ENCODE measurements at places on chromosomes 6 and 20.

- no peak for DNase-seq
Measured at GRCh38 chr20:57030611-57031600, 235.5 kb downstream of the BMP7 start.

- peak; percentile 3 for DNase-seq
Measured at GRCh38 chr6:130720076-130720715, 107.0 kb upstream of the SMLR1 start.

DNA sequence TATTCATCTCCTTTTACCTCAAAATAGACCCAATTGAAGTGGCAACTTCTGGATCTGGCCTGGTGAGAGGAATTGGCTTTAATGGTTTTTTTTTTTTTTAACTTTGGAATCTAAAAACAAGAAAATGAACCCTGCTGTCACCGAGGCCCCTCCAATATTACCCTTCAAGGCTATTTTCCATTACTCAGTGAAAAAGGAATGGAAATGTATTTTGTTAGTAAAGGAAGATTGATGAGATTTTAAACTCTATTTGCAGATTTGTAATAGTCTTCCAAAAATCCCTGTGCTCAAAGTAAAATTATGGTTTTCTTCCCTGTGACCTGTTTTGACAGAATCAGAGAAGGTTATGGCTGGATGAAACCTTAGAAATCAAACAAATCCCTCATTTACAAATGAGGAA is 102.9 kb downstream of the TMEM170B start:
- no peak for DNase-seq

DNA sequence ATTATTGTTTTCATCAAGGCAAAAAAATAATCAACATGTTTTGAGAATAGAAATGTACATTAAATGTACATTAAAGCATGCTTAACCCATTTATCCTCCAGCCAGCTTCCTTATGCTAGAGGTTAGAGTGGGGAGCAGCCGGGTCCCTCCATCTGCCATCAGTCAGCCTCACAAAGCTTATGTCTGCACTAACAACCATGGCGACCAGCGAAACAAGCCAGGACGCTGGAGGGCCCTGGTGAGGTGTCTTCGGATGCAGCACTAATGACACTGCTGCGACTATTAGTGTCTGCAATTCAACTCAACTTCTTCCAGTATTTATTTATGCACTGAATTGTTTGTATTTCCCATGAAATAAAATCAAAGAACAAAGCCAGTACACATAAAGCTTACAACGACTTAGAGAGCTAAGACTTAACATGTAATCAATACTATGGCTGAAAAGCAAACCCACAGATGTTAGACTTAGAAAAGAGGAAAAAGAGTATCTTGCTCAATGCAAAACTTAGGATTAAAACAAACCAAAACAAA is 6.8 kb downstream of the CLDN20 start:
- DNase-seq: no peak

GRCh38 chr20:36154700-36155628 is at the start of gene EPB41L1:
Gene EPB41L1 (plus strand): TSS chr20:36154740. CDS start chr20:36173778, 19,038 bp downstream.
- no peak for DNase-seq

DNA sequence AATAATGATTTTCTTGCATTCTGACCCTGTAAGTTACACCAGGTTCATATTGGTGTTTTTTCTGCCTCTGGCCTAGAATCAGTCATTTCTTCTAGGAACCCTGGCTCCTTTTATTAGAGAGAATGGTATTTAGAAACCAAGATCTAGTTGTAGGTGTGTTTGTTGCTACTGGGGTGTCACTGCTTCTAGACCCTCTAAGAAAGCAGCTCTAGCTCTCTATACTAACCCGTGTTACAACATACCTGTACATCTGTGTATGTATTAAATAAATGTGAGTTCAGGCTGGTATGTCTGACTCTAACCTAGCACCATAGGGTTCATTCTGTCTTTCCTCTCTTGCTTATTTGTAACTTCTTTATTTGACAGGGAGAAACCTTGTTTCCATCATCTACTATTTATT is 16.8 kb downstream of the SENP6 start:
- no peak for DNase-seq

GRCh38 chr20:22729180-22729579 is 144.8 kb upstream of the FOXA2 start:
- no peak for DNase-seq

DNA sequence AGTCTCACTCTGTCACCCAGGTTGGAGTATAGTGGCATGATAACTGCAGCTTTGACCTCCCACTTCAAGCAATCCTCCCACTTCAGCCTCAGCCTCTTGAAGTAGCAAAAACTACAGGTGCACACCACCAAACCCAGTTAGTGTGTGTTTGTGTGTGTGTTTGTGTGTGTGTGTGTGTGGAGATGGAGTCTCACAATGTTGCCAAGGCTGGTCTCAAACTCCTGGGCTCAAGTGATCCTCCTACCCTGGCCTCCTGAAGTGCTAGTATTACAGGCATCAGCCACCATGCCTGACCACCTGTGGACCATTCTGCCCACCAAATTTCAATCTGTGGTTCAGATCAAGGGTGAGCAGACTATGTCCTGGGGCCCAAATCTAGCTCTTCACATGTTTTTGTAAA is 8.8 kb downstream of the FASTKD5 start:
- no peak for DNase-seq

DNA sequence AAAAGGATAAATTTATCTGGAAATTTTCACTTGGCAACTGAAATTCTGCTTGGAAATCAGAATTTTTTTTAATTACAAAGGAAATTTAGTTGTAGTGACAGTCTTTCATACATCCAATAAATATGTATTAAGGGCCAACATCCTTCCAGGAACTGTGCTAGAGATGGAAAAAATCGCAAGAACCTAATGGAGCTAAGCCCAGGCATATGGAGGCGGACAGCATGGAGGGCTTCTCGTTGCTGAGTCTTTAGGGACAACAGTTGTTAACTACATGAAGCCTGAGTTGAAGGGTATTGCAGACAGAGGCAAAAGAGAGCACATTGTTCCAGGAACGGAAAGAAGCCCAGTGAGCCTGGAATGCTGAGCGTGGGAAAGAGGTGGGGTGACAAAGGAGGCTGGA is 208.9 kb downstream of the IBTK start:
- no peak for DNase-seq

DNA sequence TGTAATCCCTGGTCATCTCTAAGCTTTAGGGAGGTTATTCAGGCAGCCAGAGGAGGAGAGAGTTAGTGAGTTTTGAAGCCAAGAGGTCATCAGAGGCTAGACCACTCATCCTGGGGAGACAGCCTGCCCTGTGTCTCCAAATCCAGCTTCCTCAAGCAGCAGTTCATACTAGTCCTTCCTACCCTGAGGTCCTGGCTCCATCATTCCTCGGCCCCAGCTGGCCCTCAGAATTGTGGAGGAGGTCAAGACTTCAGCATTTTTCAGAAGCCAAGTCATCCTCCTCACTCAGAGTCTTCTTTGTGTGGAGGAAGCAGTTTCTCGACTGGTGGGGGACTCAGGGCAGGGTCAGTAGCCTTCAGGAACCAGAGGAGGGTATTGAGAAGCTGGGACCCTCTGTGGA is 12.4 kb upstream of the KIAA1755 start:
- no peak for DNase-seq

GRCh38 chr6:134169871-134170486 is 117.6 kb upstream of the SLC2A12 start:
- DNase-seq: no peak

DNA sequence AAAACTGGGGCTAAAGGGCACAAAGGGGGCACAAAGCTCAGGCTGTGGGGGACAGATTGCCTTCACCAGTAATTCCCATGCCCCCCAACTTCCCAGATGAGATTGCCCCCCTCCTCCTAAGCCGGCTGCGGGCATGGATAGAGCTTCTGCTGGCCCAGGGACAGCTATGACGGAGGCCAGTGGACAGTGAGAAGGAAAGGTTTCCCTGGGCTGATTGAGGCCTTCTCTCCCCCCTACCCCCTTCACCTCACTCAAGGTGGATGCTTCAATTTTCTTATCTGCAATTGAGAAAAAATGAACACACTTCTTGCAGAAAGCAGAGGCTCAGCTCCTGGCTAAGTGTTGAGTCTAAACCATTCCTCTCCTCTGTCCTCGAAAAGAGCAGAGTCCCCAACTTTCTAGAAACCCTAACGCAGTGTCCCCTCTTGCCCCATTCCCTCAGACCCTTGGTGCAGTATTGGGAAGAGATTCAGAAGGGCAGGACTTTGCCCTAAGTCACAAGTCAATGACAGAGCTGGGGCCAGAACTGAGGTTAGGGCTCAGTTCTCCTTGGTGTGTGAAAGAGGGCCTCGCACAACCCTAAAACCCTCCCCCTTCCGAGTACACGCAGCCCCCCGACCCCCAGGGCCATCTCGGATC is 808 bp downstream of the SDC4 start:
- no peak for DNase-seq

GRCh38 chr6:22709803-22710202 is 140.4 kb downstream of the HDGFL1 start:
- no peak for DNase-seq

GRCh38 chr20:12072221-12072953 is 154.7 kb downstream of the BTBD3 start:
- no peak for DNase-seq

DNA sequence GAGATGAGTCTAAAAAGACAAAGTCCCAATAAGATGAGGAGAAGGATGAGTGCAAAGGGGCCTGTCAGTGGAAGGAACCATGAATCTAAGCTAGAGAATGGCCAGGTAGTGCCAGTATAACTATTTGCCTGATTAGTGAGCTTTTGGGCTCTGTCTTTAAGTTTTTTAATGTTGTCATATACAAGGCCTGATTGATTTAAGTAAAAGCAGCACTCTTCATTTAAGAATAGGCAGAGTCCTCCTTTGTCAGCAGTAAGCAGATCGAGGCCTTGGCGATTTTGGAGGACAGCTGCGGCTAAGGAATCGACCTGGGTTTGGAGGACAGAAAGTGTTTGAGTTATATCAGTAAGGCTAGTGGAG is 753.4 kb upstream of the ADGRB3 start:
- DNase-seq: no peak

DNA sequence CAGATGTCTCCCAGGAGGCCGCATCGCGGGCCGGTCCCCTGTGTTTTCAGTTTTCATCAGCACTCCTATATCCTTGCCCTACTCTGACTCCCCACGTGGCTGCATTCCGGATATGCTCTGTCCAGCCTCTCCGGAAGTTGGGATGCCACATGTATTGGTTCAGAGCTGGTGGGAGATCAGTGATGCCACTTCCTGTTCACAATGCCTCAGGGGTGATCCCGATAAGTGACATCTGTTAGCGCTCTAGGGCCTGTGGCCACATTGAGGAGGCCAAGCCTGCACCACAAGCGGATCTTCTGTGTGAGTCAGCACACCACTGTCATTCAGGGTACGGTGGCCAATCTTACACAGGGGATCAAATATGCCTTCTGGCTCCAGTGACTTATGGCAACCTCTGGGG is 57.8 kb downstream of the PPP1R3G start:
- DNase-seq: peak; percentile 44

- no peak for DNase-seq
Measured at GRCh38 chr6:97462031-97462430, 179.0 kb upstream of the MMS22L start.

DNA sequence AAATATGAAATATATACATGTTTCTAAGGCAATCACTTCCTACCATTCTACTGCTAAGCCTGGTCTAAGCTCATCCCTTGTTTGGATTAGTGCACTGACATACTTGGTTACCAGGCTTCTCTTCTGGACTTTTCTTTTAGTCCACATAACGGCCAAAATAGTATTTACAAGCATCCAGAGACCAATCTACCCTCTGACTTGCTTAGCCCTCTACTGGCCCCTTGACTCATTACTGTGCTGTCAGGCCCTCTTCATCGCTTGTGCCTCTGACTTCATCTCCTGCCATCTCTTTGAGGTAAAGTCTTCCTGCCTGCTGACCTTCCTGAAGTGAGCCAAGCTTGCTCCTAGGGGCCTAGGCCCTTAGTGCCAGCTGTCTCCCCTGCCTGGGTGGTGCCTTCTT is 35.1 kb downstream of the TULP4 start:
- no peak for DNase-seq

DNA sequence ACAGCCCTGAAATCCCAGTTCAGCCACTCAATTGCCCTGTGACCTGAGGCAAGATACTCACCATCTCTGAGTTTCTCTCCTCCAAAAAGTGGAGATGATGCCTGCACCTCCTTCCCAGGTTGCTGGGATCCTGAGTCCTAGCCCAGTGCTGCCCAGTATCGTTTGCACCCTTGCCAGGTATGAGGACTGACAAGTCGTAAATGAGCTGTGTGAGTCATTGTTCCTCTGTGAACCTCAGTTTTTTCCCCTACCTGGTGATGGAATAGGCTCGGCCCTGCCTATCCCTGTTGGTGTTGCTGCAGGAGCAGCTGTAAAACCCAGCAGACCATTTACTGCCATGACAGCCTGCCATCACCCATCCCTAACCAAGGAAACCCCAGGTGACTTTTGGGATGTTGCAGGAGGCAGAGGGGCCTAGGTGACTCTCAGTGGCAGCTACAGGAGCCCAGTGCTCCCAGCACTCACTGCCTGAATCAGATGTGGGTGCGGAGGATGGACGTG is 229.3 kb downstream of the SYNDIG1 start:
- no peak for DNase-seq

DNA sequence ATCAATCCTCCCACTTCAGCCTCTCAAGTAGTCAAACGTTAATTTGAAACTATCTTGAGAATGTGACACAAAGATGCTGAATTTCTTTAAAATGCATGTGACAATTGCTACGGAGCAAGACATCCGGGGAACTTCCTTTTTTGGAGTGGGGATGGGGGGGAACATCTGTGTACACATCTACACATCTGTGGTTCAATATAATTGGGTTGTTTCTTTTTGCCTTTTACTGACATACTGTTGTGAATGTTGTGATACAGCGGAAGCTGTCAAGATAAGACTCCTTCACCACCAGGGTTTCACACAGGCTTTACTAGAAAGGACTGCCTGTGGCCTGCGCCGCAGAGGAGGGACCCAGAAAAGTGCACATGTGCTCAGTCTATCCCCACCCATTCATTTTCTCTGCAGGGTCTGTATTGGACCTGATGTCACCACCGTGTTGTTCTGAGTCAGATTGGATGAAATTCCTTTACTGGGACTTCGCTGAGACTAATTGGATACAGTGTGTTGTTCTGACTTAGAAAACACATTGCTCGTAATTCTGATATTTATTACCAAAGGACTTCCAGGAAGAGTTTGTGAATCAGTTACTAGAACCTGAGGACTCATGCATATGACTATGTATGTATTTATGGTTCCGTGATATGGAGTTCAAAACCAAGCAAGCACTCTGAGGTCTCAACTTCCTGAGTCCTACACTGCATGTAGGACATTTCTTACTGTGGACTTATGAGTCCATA is 98.7 kb upstream of the SGK1 start:
- DNase-seq: no peak

GRCh38 chr6:45697605-45698004 is 318.1 kb downstream of the CLIC5 start:
- DNase-seq: peak; percentile 18

- DNase-seq: peak; percentile 81
Measured at GRCh38 chr6:40912158-40912946, 126.7 kb downstream of the UNC5CL start.

- DNase-seq: no peak
Measured at GRCh38 chr20:33827634-33828325, 16.6 kb downstream of the CHMP4B start.

DNA sequence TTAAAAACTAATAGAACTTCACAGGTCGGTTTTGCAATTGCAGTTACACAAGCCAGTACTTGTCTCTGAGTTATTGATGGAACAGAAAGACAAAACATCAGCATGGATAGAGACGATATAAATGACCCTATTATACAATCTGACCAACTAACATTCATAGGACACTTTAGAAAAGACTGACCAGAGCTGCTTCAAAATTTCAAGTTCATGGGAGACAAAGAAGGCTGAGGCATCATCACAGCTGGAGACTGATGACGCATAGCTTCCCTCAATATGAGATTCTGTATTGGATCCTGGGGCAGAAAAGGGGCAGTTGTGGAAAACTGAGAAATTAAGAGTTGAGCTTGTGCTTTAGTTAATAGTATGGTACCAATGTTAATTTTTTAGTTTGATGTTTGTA is 174.0 kb downstream of the THBS2 start:
- no peak for DNase-seq
